ENCODE measurements at places on chromosomes 7 and 10. TPM values are rescaled to one million over a fixed set of nuclear protein-coding genes. Genes with fewer than 3 reads are reported as not detected.
A peak's percentile ranks its signal among the peaks of the same experiment; 100 is the strongest.

DNA sequence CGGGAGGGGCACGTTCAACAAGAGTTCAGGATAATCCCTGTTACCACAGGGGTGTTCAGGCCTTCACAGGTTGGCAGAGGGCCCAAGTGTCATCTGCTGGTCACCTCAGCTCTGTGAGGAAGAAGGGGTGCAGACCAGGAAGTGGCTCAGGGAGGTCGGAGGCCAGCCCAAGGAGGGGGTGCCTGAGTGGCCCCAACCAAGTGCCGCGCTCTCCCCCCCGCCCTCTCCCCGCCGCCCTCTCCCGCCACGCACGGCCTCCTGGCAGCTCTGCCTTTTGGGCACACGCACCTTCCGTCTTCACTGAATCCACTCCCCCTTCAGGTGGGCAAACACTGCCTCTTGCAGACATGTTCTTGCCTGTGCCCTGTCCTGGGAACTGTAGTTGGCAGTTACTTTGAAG lies 245.2 kb downstream of the PAXIP1 start:
- no peak for DNase-seq

- DNase-seq, result no peak
These were observed 311.3 kb upstream of the AOAH start for GRCh38 chr7:37035631-37036030.

GRCh38 chr7:39360038-39360437 lies 206.2 kb upstream of the YAE1 start:
- DNase-seq, result no peak

DNA sequence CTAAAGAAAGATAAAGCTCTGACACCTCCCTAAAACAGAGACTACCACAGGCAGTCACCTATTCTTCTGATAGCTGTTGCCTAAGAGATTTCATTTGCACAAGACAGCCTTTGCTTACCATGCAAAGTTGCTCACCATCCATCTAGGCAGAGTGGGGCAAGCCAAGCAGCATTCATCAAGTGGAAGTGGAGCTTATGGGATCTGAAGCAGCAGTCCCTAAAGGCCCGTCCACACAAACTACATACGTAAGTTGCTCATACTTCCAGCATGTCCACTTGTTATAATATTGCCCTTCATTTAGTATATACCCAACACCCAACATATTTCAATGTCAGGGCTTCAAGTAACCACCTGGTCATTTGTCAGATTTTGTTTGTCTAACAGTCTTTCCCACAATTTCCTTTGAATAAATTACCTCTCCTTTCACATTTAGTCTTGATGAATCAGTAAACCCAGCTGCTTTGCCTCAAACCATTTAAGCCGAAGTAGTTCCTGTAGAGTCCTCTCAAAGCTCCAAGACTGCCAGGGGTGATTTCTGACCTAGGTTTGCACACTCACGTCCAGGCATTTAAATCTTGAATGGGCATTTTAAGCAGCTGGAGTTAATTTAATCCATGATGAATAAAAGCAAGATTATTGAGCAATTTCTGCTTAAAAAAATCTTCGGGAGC lies 67.9 kb downstream of the ATAD1 start:
- DNase-seq, result no peak

GRCh38 chr10:18659819-18660535 lies 746 bp downstream of the ARL5B start:
- DNase-seq, result peak; percentile 72

The PHYHIPL gene
- 0.20 TPM for total RNA-seq

The RHOBTB1 gene
- 16.8 TPM for total RNA-seq

The PDGFA gene
- 51.2 TPM for total RNA-seq

The PON1 gene
- total RNA-seq, result 8.9 TPM

All from mucosa of gallbladder (tissue), 1 donor.